ENCODE measurements at places on chromosomes 3 and 15.

DNA sequence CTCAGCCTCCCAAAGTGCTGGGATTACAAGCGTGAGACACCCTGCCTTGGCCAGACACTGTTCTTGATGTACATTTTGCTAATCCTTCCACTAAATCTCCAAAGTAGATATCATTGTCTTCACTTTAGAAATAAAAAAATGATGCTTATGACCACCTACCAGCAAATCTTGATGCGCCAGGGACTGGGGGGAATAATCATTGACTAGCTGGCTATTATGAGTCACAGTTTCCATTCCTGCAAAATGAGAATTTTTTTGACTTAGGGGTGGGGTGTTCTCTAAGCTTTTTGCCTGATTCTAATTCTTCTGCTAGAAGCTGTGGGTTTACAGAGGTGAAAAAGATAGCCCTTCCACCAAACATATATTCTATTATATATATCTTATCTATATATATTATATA, 17.1 kb upstream of the RFC4 start:
- DNase-seq: no peak

DNA sequence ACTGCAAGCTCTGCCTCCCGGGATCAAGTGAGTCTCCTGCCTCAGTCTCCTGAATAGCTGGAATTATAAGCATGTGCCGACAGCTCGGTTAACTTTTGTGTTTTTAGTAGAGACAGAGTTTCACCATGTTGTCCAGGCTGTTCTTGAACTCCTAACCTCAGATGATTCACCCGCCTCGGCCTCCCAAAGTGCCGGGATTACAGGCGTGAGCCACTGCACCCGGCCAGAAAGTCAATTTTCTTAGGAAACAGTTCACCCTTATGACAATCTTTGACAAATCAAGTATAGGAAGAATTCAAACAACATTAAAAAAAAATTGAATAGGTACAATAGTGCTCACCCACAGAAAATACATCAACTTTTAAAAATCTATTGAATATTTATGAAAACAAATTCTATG, 23.6 kb upstream of the DUT start:
- DNase-seq: no peak

- DNase-seq: no peak
These were observed 998.6 kb upstream of the EPHA6 start for GRCh38 chr3:95815828-95816227.

DNA sequence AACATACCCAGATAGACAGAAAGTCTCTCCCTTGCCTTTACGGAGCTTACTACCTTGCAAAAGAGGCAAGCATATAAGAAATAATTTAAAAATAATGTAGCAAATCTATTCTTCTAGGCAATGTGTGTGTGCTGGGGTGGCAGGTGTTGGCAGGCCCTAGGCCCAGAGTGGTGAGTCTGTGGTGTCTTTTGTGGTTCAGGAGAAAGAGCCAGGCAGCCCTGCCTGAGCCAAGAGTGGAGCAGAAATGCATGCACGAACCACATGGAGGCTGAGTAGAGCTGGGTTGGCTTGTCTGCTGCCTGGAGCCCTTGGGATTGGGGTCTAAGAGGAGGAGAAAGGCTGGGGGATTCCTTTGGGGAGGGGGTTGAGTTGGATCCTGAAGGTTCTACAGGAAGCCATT, 70.2 kb upstream of the MYZAP start:
- no peak for DNase-seq

DNA sequence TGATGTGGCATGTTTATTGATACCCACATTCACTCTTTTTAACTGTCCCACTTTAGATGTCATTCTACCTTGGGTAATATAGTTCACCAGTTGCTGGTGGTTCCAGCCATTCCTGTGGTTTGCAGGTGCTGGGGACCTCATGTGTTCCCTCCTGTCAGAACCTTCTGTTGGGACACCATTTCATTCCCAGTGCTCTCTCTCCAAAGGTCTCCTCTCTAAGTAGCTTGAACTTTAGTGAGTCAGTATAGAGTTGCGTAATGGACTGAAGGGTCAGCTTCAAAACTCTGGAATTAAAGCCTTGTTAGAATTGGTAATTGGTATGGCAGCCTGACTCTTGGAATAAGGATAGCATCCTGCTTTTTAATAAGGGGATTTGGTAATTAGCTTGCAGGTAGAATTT, 108.5 kb downstream of the PLCL2 start:
- DNase-seq: no peak

- DNase-seq: no peak
These were observed 1.8 kb upstream of the C15orf62 start for GRCh38 chr15:40767838-40768500.

DNA sequence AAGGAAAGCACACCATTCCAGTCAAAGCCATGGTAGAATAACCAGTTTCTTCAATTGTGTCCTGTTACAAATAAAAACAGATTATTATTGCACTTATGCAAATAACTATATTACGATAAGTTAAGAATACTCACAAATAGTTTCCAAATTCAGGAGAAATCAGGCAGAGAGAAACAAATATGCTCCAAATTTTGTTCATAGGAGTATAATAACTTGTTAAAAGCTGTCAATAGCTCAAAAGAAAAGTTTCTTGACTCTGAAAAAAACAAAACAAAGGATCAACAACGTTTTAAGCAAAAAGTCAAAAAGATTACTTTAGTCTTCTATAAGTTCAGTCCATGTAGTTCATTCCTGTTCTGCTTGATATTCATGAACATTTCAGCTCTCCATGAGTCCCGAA, 59.7 kb upstream of the BDH1 start:
- DNase-seq: no peak

- DNase-seq: no peak
These were observed 77.7 kb downstream of the CBLB start for GRCh38 chr3:105791131-105791530.

- DNase-seq: no peak
These were observed 305.8 kb downstream of the PLCL2 start for GRCh38 chr3:17190353-17191078.
